Cerebellar nuclear complex (tissue), 1 donor: ENCODE measurements at places on chromosomes 4 and X.

DNA sequence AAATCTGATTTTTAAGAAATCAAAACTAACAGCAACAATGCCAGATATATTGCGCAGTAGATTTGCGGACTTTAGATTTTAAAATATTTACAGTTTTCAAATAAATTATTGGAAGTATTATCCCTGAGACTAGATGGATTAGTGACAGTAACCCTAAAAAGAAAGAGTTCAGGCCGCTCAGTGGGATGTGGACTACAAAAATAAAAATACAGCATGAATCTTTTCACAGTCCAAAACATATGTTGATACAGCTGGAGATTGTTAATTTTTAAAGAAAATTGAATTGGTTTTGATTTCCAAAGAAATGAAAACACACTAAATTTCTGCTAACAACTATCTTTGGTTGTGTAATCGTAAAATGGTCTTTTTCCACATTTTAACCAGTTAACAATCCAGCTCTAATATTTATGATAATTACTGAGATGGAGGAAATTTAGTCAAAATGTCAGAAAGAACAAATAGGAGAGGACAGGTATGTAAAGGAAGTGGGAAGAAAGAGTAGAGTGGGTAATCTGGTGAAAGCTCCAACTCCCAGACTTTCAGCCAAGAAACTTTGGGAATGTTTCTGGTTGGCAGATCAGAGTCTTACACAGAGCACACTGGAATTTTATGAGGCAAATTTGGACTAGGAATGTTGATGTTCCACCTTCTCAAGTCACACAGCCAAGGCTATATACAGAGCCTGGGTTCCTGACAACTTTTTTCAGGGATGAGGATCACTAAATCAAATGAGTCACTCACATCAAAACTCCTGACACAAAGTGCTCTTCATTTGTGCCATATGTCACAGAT lies 15.1 kb downstream of the C4orf36 start:
- DNase-seq: no peak

DNA sequence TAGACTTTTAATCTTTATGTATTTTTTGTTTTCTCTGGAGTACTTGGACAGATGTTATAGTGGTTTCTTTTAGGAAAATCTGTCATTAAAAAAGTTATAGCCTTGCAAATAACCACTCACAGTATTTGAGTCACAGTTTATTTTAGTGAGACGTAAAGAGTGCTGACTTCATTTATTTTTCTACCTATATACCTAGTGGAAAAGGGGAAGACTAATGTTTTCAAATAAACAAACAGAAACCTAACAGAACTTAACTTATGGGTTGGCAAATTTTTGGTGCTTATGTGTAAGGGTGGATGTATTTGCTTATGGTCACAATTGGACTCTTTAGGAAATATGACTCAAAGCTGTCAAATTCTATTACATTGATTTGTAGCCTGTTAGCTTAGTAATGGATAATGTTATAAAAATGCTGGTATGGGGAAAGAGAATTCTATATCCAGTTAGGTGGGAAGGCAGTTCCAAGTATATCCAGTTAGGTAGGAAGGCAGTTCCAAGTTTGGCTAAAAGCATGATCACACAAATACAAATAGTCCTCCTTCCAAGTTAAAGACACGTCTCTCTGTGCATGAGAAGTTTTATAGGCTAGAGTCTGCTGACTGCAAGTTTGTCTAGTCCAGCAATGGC lies 61.9 kb downstream of the SLC9A6 start:
- no peak for DNase-seq

- DNase-seq: no peak
These were observed 189.5 kb upstream of the GPC4 start for GRCh38 chrX:133604801-133605200.

GRCh38 chr4:18291256-18291655 lies 269.7 kb upstream of the LCORL start:
- no peak for DNase-seq
